ENCODE measurements at places on chromosomes 5 and 9.
A peak's percentile ranks its signal among the peaks of the same experiment; 100 is the strongest.

GRCh38 chr5:160966921-160967320, 114.9 kb upstream of the ATP10B start:
- no peak for DNase-seq

DNA sequence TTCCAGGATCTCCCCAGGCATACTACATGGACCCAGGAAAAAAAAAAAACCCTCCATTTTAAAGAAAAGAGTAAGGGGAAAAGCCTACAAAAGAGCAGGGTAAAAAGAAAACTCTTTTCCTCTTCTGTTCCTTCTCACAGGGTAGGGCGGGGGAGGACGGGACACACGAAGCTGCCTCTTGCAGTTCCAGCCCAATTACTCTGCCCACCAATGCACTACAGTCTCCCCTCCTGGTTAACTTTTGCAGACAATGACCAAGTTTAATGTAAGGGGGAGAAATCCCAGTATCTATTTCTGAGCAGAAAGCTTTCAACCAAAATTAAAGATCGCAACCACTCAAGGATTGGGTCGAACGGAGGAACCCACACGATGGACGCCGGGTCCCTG, 1.3 kb downstream of the BRD3 start:
- DNase-seq: no peak

GRCh38 chr5:52657247-52657645, 130.5 kb upstream of the ITGA1 start:
- DNase-seq: peak; percentile 43

DNA sequence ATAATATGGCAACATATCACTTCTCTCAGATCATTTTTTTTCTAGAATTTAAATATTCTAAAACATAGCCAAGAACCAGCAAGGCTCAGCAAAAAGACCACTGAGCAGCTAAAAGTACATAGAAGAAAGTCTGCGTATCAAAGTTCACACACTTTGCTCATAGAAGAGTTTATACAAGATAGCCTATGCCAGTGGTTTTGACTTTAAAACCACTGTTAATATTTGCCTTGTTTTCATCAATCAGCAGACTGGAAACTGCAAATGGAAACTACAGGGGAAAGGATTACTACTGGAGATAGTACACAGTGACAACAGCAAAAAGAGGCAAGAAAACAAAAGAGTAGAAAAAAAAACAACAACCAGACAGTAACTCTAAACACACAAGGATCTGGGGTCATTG, 483.3 kb downstream of the ZSWIM6 start:
- DNase-seq: no peak

- DNase-seq: no peak
Measured at GRCh38 chr5:170642776-170643436, 139.1 kb downstream of the KCNIP1 start.

DNA sequence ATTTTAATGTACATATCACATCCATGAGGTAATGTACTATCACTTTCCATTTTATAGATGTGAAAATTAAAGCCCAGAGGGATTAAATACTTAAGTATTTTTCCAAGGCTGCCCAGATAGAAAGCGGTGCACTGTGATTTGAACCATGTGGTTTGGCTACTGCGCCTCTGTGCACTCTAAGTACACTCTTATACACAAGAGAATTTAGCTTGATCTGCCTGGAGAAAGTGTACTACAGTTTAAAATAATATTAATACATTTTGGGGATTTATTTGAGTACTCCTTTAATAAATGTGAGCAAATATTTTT, 360.4 kb upstream of the ACTBL2 start:
- no peak for DNase-seq

GRCh38 chr9:89026876-89027275, 35.6 kb downstream of the S1PR3 start:
- no peak for DNase-seq

GRCh38 chr9:90256345-90256744, 386.3 kb downstream of the DIRAS2 start:
- no peak for DNase-seq

DNA sequence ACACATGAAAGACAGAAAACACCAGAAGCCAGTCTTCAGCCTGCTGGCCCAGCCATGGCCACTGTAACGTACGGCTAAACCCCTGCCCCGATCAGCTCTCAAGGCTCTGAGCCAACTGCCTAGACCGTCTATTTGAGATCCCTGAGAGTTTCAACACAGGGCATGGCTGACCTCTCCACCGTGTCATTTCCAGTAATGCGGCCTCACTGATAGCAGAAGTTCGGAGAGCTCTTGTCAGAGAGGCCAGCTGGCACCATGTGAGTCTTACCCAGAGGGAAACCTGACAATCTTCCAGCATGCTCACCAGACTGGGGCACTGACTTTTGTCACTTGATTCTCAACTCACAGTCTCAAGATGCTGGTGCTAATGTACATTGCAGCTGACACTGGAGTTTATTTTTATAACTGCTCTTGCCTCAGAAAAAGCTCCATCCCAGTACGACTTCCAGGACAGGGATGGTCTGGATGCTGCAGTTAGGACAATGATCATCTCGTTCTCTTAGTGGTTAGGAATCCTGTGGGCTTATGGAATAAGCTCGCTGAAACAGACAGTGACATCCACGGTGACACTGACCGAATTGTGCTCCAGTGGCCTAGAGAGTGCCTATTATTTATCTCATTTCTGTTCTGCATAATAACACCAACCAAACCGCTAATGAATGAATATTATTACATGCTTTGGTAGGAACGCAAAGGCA, 372.7 kb downstream of the ICE1 start:
- no peak for DNase-seq

- peak; percentile 55 for DNase-seq
Measured at GRCh38 chr9:136567651-136568287, 21.9 kb upstream of the NOTCH1 start.

DNA sequence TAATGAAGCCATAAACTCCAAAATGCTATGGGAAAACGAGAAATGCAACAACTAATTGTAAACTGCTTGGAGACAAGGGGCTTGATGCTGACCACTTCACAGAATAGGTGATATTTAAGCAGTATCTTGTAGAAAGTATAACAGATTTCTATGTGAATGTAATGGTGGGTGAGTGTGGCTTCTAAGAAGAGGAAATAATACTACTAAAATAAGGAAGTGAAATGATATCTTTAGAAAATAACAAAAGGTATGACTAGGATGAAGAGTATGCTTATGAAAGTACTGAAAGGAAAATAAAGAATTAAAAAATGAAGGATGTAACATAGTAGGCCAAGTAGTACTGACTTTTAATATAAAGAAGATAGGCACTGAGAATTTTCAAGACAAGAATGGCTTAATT, 94.2 kb downstream of the AGTPBP1 start:
- no peak for DNase-seq

DNA sequence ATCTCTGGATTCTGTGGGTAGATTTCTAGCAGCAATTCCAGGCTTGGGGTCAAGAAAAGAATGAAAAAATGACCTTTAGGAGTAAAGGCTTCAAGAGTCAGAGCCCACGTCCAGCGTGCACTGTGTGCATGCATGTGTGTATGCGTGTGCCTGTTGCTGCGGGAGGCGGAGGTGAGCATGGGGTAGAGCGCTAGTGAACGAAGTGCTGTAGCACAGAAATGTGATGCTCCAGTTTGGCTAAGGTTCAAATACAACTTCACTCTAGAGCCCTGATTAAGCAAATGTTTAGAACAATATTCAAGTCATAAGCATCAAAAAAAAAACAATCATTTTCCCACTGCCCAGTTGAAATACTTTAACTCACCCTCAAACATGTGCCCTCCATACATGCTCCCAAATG, 403.9 kb downstream of the ZNF608 start:
- DNase-seq: peak; percentile 7

DNA sequence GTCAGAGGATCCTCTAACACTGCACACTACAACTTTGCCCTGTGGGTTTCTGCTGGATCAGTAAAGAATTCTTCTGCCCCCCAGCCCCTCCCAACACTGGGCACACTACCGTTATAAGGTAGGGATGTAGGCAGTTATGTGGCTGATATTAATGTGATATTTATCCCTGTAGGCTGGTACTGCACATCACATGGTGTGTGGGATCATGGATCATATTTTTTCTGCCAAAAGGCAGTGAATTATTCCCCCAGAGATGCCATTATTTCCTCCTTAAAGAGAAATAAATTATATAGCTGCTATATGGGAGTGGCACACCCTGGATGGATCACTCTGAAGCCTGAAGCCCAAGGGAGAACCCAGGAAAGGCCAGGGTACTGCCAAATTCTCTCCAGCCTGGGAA, 69.5 kb downstream of the SV2C start:
- no peak for DNase-seq

DNA sequence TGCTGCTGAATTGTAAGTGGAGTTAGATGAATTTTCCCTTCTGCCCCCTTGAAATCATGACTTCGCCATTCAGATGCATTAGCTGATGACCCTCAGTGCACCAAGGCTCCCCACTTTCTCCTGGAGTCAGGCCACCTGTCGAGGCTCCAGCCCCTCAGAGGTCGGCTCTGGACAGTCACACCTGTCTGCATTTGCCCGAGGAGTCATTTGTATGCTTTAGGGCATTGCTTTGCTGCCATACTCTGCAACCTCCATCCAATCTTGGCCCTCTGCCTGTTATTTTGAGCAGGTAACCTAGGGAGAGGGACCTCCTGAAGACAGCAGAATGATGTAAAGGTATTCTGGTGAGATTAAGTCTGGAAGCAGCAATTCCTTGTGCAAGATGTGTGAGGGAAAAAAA, 144.8 kb downstream of the MACROH2A1 start:
- DNase-seq: no peak

- no peak for DNase-seq
Measured at GRCh38 chr9:97940741-97941140, 2.8 kb upstream of the HEMGN start.
